ENCODE measurements at places on chromosomes 1 and 21.
A peak's percentile ranks its signal among the peaks of the same experiment; 100 is the strongest.

DNA sequence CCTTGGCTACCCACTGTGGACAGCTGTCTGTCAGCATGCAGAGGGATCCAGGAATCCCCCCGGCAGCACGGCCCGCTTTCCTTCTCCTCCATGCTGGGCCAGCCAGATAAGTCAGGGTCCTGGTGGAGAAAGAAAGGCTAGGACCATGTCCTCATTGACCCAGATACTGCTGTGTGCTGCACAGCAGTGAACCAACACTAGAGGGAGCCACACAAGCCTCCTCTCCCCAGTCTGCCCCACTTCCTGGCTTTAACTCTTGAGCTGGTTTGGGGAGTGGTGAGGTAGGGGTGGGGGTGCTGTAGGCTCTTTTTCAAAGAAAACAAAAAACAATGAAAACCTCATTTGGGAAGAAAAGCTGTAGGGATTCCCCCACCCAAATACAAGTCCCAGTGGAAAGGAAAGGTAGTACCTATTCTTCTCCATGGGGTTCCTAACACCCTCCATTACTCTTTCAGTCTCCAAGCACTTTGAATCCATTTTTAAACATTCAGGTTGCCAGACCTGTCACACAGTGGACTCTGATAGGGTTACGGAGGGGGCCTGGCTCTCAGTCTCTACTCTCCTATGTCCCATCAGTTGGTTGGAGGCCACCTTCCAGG is 84.9 kb upstream of the CD1D start:
- peak; percentile 35 for DNase-seq

- DNase-seq: no peak
Observed at GRCh38 chr1:53460211-53460634, 1.0 kb downstream of the DMRTB1 start.

DNA sequence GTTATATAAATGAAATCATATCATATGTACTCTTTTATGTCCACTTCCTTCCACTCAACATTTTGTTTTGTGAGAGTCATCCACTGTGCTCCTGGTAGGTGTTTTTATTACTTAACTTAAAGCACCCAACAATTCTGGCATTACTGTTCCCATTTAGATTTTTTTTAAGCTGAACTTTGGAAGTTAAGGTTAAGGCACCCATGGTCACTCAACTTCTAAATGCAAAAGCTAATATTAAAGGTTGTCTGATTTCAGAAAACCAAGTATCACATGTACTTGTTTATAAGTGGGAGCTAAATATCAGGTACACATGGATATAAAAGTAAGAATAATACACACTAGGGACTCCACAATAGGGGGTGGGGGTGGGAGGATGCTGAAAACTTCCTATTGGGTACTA is 42.7 kb downstream of the SCMH1 start:
- no peak for DNase-seq

- no peak for DNase-seq
Observed at GRCh38 chr1:108057541-108057940, 92.6 kb upstream of the VAV3 start.

GRCh38 chr1:21875621-21876063 is 61.5 kb downstream of the HSPG2 start:
- DNase-seq: no peak

GRCh38 chr1:5896706-5897660 is 95.2 kb downstream of the NPHP4 start:
- no peak for DNase-seq

GRCh38 chr1:45767035-45767434 is 16.6 kb upstream of the IPP start:
- no peak for DNase-seq

DNA sequence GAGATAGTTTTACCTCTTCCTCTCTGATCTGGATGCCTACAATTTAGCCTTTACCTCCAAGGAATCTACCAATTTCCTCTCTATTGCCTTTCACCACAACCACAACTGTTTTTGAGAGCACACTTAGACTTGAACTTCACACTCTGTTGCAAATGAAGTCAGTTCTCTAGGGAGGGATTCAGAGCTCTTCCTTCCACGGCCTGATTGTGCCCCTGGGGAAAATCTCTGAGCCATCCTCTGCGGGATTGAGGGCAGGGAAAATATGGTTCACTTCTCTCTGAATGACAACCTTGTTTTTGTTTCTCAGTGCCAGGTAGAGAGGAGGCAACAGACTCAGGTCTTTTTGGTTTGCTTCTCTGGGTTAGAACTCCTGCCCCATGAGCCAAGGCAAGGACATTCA is 35.4 kb upstream of the BCL10 start:
- no peak for DNase-seq

DNA sequence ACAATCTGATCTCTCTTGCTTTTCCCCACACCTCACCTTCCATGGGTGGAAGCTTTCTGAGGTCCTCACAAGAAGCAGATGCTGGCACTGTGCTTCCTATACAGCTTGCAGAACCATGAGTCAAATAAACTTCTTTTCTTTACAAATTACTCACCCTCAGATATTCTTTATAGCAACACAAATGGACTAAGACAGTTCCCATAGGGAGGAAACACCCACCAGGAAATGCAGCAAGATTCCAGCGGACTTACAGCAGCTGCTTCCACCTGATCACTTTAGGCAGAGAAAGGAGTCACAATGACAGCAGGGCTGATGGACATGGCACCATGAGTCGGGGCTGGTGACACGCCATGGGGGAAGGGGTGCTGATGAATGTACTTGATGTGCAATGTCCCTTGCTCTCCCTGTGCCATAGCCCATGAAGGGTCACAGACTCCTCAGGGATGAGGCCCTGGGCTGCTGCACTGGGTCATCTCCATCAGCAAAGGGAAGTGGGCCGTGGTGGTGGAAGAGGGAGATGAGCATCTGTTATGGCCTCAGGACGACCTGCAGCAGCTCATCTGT is 53.9 kb downstream of the PRSS38 start:
- DNase-seq: no peak

GRCh38 chr1:58456470-58456869 is 90.1 kb downstream of the OMA1 start:
- DNase-seq: no peak

- DNase-seq: no peak
Observed at GRCh38 chr1:99469550-99469971, 176.4 kb upstream of the PALMD start.

DNA sequence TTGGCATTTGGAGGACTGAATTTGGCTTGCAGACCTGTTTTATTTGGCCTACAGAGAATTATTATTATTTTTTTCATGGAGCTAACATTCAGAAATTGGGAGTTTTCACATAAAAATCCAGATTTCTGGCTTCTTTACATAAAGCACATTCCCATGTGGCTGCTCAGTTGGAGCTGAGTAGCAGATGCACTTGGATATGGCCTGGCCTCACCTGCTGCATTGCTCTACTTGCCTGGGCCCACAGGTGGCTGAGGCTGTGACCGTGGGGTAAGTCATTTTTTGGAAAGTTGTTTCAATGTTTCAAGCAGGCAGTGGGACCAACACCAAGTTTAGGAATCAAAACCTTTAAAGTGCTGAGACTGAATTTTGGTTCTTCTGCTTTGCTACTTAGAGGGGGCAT is 56.7 kb downstream of the GADD45A start:
- no peak for DNase-seq

- DNase-seq: no peak
Observed at GRCh38 chr1:247185667-247186066, 13.8 kb upstream of the ZNF124 start.

GRCh38 chr1:230246551-230246950 is 179.5 kb downstream of the GALNT2 start:
- no peak for DNase-seq

DNA sequence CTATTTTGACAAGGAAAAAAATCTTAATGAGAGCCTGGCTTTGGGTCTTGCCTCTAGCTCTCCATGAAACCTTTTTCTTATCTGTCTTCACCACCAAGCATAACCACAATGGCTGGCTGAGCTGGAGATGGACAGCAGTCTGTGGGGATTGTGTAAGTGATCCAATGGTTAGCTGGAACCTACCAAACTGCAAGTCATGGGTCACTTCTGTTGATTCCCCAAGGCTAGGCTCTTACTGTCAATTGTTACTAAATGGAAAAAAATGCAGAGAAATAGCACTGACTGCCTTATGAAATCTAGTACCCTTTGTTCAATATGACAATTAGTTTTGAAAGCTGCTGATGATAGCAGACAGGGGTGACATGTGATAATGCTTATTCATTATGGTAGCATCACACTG is 359.0 kb downstream of the ST6GALNAC3 start:
- no peak for DNase-seq

DNA sequence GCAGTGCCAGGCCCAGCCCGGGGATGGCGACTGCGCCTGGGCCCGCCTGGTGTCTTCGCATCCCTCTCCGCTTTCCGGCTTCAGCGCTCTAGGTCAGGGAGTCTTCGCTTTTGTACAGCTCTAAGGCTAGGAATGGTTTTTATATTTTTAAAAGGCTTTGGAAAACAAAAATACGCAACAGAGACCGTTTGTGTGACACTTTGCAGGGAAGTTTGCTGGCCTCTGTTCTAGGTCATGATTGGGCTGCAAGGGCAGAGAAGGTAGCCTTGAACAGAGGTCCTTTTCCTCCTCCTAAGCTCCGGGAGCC is 719 bp downstream of the SOD1 start:
- no peak for DNase-seq

- DNase-seq: peak; percentile 56
Observed at GRCh38 chr1:107965110-107965991, at the start of gene VAV3. Gene VAV3, minus strand, starts transcription at chr1:107965180. Its CDS starts 311 bp downstream, at chr1:107964869.

DNA sequence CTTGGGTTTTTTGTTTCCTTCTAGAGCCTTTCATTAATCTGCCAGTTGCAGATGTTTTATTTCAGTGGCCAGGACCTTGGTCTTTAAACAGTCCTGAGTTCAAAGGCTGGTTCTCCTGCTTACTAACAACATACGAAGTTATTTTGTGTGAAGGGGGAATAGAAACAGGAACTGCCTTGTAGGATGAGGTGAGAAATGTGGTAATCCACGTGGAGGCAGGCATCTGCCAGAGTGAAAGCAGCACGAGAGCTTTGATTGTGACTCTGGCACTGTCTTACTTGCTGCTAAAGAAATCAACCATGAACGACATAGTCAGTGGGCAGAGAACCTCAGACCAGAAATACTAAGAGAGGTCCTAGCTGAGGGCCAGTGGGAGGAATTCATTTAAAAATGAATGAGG is 30.4 kb downstream of the TMEM63A start:
- DNase-seq: no peak

GRCh38 chr1:167641786-167642500 is 11.9 kb downstream of the RCSD1 start:
- peak; percentile 55 for DNase-seq

- no peak for DNase-seq
Observed at GRCh38 chr21:25054689-25055088, 552.6 kb downstream of the MRPL39 start.

DNA sequence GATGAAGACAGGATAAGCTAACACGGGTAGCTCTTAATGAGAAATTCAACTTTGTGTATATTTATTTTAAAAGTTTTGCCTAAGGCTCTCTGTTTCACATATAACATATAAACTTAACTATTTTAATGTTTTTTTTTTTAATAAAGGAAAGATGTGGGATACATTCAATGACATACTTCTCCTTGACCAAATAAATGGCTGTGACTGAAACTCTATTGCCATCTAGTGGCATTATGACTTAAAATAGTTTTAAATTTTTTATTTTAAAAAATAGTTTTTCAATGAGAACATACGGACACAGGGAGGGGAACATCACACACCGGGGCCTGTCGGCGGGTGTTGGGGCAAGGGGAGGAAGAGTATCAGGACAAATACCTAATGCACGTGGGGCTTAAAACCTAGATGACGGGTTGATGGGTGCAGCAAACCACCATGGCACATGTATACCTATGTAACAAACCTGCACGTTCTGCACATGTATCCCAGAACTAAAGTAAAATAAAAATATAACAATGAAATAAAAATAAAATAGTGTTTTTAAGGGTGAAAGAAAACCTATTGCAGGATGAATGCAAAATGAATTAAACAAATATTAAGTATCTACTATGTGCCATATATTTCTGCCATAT is 83.4 kb downstream of the LYST start:
- peak; percentile 24 for DNase-seq

GRCh38 chr1:51559064-51559500 is 40.0 kb upstream of the EPS15 start:
- DNase-seq: no peak

DNA sequence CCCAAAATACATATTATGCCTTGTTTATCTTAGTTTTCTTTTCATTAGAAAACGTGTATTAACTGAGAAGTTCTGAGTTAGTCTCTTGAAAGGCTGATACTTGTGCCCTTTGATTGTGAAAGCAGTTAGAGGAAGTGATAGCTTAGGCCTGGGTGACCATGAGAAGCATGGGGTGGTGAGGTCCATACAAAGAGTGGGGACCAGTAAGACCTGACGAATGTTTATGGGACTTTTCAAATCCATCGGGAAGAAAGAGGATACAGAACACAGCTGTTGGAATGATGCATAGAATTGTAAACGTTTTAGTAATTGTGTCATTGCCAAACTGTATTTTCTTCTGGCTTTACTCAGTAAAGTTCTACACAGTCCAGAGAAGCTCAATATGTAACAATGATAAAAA is 259.8 kb downstream of the LMO4 start:
- no peak for DNase-seq

DNA sequence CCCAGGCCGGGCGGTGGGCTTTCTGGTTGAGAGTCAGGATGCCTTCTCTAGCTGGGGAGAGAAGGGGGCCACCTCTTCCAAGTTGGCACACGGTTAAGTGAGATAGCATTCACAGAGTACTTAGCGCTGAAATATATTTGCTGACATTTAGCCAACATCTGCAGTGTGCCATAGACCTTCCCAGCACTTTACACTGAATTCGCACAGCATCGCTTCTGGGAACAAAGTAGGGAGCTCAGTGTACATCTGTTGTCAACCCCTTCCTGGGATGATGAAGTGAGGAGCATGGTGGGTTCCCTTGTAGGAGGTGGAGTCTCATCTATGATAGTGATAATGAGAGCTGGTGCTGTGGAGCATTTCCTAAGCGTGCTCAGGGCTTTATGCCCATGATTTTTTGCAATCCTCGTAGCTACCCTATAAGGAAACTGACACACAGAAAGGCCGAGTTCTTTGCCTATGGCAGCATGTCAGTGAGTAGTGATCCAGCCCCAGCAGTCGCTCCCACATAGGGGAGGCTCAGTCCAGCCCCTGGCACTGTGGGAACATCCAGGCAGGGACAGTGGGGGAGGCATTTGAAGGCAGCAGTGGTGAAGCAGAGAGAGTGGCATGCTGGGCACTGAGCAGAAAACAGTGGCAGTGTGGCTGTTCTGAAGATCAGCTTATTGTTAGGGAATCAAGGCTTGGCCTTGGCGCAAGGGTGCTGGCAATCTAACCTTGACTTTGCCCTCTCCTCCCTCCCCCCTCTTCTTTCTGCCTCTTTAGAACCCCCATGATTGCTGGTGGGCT is 176.2 kb downstream of the PGBD5 start:
- no peak for DNase-seq

GRCh38 chr1:216904471-216904870 is 181.2 kb upstream of the ESRRG start:
- no peak for DNase-seq

DNA sequence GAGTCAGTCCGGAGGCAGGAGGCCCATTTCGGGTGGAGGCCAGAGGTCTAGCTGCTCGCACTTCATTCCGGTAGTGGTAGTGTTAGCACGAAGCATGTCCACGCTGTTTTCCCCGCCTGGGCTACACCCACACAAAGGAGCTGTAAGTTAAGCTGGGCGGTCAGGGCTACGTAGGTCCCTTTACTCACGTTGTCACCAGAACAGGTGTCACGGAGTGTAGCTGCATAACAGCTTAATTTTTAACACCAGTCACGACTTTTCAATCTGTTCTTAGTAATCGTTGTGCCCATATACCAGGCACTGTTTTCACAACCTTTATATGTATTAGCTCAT is 15.6 kb downstream of the HLX start:
- no peak for DNase-seq

Data from CD4-positive, alpha-beta T cell treated with Interleukin-12 subunit alpha and Interleukin-12 subunit beta, for 1 hour (primary cell).